Activated B cell treated with CpG ODN at 0.5 μM for 24 hours (primary cell): ENCODE measurements at places on chromosomes 5 and 9. TPM values are rescaled to one million over a fixed set of nuclear protein-coding genes. Genes with fewer than 3 reads are reported as not detected.

DNA sequence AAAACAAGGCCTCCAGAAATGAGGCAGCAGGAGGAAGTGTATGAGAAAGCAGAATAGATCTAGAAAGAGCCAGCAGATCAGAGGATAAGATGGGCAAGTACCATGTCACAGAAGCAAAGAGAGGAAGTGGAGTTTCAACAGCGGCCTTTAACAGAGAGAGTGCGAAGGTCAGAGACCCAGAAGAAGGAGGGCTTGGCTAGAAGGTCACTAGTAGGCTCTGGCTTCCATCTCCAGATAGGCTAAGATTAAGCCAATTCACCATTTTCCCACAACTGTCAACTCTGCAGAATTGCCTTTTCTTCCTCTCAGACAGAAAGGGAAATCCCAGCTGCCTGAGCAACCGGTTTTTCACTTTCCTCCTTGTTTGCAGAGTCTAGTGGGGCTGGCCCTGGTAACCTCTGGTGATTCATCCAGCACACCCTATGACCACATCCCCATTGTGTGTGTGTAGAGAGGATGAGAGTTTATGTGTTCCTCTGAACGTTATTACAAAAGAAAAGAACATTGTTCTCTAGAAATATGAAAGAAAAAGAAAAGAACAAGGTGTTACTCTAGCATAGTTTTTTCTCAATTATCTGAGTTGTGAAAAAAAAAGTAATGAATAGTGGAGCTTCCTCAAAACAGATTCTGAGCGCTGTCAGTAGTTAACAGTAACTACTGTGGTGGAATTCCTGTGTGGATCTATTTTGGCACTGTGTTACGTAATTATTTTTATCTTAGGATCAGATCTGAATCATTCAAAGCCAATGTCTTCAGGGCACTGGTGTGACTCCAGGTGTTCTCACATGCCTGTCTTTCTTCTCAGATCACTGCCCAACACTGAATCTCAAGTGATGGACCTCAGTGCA, 220.4 kb downstream of the ARRDC3 start:
- H3K27me3 ChIP-seq: no peaks in the 10 kb centered on the region
- no peak overlapping the region for H3K4me3 ChIP-seq
- peaks cover 16% of the 10 kb centered on the region for H3K4me1 ChIP-seq
- no peak for DNase-seq
- H3K27ac ChIP-seq: peak overlapping the region; percentile 54

DNA sequence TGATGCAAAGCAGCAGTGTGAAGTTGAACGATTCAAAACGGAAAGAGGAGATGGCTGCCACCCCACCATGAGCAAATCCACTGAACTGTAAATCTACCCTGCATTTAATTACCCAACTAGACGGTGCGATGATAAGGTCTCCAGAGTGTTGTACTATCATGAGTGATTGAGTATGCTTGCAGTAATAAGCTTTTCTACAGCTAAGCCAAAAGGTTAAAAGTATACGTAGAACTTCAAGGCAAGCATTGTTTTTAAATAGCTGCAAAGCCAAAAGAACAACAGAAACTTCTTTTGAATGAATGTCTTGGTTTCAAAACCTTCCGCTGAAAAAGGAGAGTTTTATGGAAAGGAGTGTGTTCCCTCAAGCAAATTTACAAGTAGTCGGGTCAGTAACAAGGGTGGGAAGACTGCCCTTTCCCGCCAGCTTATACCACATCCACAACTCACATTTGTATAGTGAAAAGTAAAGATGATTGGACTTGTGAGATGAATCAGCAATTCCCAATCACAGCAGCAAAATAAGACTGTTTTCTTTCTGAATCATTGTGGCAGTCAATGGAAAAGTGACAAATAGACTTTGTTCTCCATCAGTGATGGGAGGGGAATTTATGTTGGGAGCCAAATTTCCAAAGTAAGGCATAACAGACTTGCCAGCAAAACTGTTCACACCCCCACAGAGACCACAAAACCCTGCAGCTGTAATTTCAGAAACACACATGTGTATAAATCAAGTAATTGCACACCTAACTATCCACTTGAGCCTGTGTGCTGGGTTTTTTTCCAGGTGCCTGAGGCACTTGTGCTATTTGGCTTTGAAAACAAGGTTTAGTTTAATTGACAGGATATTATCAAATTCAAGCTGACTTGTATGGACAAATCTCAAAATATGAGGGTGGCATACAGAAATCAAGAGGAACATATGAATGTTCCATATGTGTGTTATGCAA, 407.7 kb upstream of the GRAMD2B start:
- H3K4me1 ChIP-seq: no peaks in the 10 kb centered on the region
- no peaks in the 10 kb centered on the region for H3K36me3 ChIP-seq
- H3K27ac ChIP-seq: no peak overlapping the region
- H3K4me3 ChIP-seq: no peak overlapping the region
- H3K27me3 ChIP-seq: peaks cover 10% of the 10 kb centered on the region
- no peak for DNase-seq

The PTGDS gene
- not detected in 2 replicates for total RNA-seq

- no peak overlapping the region for H3K4me3 ChIP-seq
- H3K27me3 ChIP-seq: peaks cover 4% of the 10 kb centered on the region
- H3K4me1 ChIP-seq: peaks cover 11% of the 10 kb centered on the region
- H3K36me3 ChIP-seq: no peaks in the 10 kb centered on the region
Observed at GRCh38 chr9:137433916-137434431, 7.2 kb downstream of the ENTPD8 start.

DNA sequence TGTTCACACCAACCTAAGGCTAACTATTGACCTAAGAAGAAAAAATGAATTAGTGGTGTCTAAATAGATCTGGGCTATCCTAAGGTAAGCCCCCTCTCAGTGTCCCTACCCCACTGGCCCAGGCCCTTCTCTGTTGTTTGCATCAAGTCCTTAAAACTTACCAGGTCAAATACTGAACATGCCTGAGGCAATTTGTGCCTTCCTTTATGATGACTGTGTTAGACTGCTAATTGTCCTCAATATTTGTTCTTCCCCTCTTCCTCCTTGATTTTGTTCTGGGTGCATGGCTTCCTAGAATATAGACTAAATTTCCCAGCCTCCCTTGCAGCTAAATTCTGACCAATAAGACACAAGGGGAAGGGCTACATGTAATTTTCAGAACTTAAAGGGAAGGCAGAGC, 199.9 kb downstream of the ADAMTS12 start:
- DNase-seq: no peak
- no peak overlapping the region for H3K27ac ChIP-seq
- peaks cover 7% of the 10 kb centered on the region for H3K4me1 ChIP-seq
- no peak overlapping the region for H3K4me3 ChIP-seq
- no peaks in the 10 kb centered on the region for H3K36me3 ChIP-seq
- H3K27me3 ChIP-seq: peaks cover 2% of the 10 kb centered on the region

DNA sequence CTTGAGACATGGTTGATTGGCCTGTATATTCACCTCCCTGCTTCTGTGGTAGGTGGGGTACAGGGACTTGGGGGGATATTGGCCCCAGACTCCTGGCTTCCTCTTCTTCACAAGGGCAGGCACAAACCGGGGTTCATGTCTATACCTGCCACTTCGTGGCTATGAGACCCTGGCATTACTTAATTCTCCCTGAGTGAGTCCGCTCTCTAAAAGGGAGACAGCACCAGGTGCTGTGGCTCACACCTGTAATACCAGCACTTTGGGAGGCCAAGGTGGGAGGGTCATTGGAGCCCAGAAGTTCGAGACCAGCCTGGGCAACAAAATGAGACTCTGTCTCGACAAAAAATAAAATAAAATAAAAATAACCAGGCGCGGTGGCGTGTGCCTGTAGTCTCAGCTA, 178.5 kb downstream of the GABBR2 start:
- H3K4me3 ChIP-seq: no peak overlapping the region
- H3K36me3 ChIP-seq: no peaks in the 10 kb centered on the region
- H3K27ac ChIP-seq: no peak overlapping the region
- no peak for DNase-seq

The GOLGA1 gene
- 11.8 and 14.0 TPM in 2 replicates for total RNA-seq

DNA sequence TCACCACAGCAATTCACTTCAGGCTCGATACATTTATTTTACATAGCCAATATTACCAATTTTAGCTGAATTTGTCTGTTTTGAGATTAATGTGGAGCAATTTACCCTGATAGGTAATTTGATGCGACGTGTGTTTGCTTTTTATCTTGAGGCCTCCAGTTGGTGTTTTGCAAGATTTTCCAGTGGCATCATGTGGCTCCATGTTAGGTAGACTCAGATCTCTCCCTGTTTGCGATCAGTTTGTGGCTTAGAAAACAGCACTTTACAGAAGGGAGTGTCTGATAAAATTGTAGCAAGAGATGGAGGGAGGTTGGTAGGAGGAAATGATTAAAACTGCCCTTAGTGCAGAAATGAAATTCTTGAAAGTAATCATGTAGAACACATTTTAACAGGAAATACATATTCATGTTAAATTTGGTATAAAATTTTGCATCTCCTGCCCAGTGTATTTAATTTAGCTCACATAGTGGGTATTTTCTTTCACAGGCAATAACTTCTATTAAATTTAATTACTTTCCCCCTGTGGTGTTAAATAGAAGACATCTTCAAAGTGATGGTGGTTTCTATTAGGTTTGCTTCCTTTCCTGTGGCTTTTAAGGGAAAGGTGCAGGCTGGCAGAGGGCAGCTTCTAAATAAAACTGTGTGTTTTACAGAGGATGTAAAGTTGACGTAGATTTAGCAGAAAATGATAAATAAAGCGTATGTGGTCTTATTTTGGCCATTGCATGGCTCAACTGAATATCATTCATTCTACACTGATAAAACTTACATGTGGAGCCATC, 135.8 kb downstream of the KDM4C start:
- H3K4me1 ChIP-seq: peaks cover 40% of the 10 kb centered on the region
- no peak for DNase-seq
- H3K27ac ChIP-seq: no peak overlapping the region
- H3K36me3 ChIP-seq: peaks cover 63% of the 10 kb centered on the region

The LECT2 gene
- not detected in 2 replicates for total RNA-seq

DNA sequence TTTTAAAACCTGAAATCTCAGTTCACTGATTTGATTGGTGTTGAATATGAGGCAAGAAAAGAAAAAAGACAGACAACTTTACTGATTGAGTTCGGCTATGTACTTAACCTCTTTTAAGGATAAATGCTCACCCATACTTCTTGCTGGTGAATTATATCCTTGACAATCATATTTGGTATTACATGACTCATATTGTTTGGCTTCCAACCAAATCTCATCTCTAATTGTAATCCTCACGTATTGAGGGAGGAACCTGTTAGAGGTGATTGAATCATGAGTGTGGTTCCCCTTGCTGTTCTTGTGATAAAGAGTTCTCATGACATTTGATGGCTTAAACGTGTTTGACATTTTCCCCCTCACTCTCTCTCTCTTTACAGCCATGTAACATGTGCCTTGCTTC, 255.6 kb upstream of the IZUMO3 start:
- H3K36me3 ChIP-seq: no peaks in the 10 kb centered on the region
- H3K4me3 ChIP-seq: no peak overlapping the region
- H3K27ac ChIP-seq: no peak overlapping the region
- H3K4me1 ChIP-seq: no peaks in the 10 kb centered on the region
- H3K27me3 ChIP-seq: no peaks in the 10 kb centered on the region
- no peak for DNase-seq

GRCh38 chr5:82364497-82364896, 86.3 kb upstream of the RPS23 start:
- H3K36me3 ChIP-seq: no peaks in the 10 kb centered on the region
- no peak overlapping the region for H3K4me3 ChIP-seq

The TRIM36 gene
- total RNA-seq: 7.5 and 8.9 TPM in 2 replicates

- peaks cover 74% of the 10 kb centered on the region for H3K36me3 ChIP-seq
- H3K4me3 ChIP-seq: no peak overlapping the region
- no peak overlapping the region for H3K27ac ChIP-seq
Observed at GRCh38 chr9:97470076-97470475, 31.4 kb upstream of the TMOD1 start.

The PCDHGA4 gene
- total RNA-seq: 0.34 and 0.75 TPM in 2 replicates

- peaks cover 77% of the 10 kb centered on the region for H3K36me3 ChIP-seq
- no peak overlapping the region for H3K27ac ChIP-seq
- no peaks in the 10 kb centered on the region for H3K27me3 ChIP-seq
- peaks cover 4% of the 10 kb centered on the region for H3K4me1 ChIP-seq
Observed at GRCh38 chr9:4717815-4718214, 23.2 kb downstream of the AK3 start.

GRCh38 chr5:173885475-173886010, 2.6 kb upstream of the CPEB4 start:
- no peaks in the 10 kb centered on the region for H3K27me3 ChIP-seq
- H3K36me3 ChIP-seq: peaks cover 12% of the 10 kb centered on the region
- H3K27ac ChIP-seq: peak overlapping the region; percentile 84
- no peak for DNase-seq
- peaks cover 68% of the 10 kb centered on the region for H3K4me1 ChIP-seq
- peak overlapping the region; percentile 64 for H3K4me3 ChIP-seq

The TMEM8B gene
- 5.0 and 8.0 TPM in 2 replicates for total RNA-seq

DNA sequence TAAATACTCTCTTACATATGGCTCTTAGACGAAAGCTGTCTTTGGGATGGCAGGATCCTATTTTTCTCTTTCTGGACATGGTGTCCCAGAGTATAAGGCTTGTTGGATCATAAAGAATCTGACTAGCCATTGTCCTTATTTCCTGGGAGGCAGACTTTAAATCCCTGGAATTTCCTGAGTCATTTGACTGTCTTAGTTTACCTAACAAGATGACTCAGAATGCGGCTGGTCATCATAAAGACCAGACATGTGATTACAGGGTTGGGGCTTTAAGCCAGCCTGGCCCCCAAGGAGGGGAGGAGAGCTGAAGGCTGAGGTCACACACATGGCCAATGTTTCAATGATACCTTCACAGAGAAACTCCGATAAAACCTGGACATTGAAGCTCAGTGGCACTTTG, 37.2 kb downstream of the FAM240B start:
- no peak overlapping the region for H3K4me3 ChIP-seq
- H3K4me1 ChIP-seq: no peaks in the 10 kb centered on the region
- H3K27me3 ChIP-seq: peaks cover 4% of the 10 kb centered on the region

DNA sequence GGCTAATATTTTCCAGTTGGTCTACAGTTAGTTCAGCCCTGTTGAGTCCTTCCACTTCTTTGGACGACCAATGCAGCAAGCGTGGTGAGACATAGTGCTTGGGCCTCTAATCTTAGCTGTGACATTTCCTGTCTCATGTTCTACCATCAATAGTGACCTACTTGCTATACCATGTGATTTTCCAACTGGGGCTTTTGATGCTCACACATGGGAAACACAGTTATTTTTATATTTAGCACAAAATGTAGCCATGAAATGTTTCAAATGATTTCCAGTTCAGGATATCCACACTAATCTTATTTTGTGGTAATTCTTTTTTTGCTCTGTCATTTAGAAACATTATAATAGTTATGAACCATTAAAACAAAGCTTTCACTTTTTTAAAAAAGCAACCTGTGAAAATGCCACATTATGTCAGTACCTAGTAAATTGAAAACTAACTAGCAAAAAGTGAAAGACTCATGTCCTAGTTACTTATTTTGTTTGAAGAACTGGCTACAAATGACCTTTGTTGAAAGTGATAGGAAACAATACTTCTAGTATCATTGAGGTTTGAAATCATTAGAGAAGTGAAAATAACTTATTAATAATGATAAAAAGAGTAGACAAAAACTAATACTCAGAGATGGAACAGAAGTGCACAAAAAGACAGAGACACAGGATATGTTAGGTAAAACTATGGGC, 18.3 kb downstream of the MARCHF3 start:
- peaks cover 68% of the 10 kb centered on the region for H3K4me1 ChIP-seq
- DNase-seq: no peak
- peak overlapping the region; percentile 59 for H3K27ac ChIP-seq
- H3K36me3 ChIP-seq: peaks cover 4% of the 10 kb centered on the region
- no peaks in the 10 kb centered on the region for H3K27me3 ChIP-seq

GRCh38 chr9:137296670-137297664, 5.1 kb downstream of the NRARP start:
- peaks cover 29% of the 10 kb centered on the region for H3K27me3 ChIP-seq
- DNase-seq: no peak
- H3K4me3 ChIP-seq: peak overlapping the region; percentile 38
- no peak overlapping the region for H3K27ac ChIP-seq
